Activated T-helper 1 cell treated with anti-CD3 and anti-CD28 coated beads, Interleukin-12 subunit alpha, Interleukin-12 subunit beta, Interleukin-2, Interleukin-4 antibody, amounts not matched to agents 30 ng/mL and 10 ng/mL and 1 ng/mL, durations not matched to agents 14 hours and 24 hours and 36 hours (primary cell): ENCODE measurements at places on chromosomes 1 and 21.

DNA sequence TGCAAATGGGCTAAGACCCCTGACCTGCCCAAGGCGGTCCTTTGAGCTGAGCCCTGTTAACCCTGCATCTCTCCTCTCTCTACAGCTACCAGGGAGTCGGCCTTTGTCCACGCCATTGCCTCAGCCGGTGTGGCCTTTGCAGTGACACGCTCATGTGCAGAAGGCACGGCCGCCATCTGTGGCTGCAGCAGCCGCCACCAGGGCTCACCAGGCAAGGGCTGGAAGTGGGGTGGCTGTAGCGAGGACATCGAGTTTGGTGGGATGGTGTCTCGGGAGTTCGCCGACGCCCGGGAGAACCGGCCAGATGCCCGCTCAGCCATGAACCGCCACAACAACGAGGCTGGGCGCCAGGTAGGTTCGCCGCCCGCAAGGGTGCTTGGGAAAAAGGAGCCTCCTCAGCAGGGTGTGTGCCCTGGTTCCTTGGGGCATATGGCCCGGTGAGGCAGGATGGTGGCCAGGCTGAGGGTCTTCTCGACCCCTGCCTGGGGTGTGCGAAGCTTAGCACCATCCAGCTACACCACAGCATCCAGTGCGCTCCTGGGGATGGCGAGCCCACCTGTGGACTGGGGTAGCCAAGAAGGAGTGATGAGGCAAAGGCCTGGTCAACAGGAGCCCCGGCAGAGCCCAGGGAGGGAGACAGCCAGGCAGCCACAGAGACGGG, 31.8 kb upstream of the ARF1 start:
- no peak for DNase-seq

- no peak for DNase-seq
These were observed 612.8 kb downstream of the LMO4 start for GRCh38 chr1:87941337-87941946.

- DNase-seq: no peak
These were observed 1.5 kb downstream of the TRIM62 start for GRCh38 chr1:33180226-33180910.

GRCh38 chr1:238450976-238451375, 560.3 kb upstream of the ZP4 start:
- DNase-seq: no peak

DNA sequence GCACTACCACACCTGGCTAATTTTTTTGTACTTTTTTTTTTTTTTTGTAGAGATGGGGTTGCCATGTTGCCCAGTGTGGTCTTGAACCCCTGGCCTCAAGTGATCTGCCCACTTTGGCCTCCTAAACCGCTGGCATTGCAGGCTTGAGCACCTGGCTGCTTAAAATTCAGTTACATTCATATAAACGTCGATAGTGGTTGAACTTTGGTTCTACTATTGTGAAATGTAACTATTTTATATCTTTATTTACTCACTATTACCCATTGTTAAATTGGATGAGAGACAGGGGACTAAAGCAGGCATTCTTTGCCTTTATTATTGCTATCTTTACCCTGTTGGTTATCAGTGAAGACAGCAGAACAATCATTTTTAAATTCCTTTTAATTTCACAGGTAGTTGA, 6.2 kb downstream of the SNX27 start:
- DNase-seq: no peak

GRCh38 chr1:152906023-152906565, 2.3 kb upstream of the IVL start:
- no peak for DNase-seq

GRCh38 chr1:5793516-5793915, 198.7 kb downstream of the NPHP4 start:
- no peak for DNase-seq

GRCh38 chr1:22420455-22421053, 31.1 kb upstream of the ZBTB40 start:
- DNase-seq: peak; percentile 23

DNA sequence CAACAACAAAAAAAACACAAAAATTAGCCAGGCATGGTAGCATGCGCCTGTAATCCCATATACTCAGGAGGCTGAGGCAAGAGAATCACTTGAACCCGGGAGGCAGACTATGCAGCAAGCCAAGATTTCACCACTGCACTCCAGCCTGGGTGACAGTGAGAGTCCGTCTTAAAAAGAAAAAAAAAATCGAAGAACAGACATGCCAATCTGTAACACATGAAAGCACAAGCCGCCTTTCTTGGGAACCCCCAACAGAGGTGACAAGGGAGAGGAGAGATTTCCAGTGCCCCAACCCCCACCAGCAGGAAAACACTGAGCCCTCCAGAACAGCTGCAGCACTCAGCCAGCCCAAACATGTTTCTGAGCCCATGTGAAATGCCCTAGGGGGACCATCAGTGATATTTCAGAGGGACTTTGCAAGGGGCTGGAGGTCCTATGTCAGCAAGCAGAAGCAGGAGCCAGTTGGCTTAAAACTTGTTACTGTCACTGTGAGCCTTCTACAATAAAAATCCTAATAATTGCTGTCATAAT, 14.2 kb upstream of the EFNA1 start:
- DNase-seq: no peak

DNA sequence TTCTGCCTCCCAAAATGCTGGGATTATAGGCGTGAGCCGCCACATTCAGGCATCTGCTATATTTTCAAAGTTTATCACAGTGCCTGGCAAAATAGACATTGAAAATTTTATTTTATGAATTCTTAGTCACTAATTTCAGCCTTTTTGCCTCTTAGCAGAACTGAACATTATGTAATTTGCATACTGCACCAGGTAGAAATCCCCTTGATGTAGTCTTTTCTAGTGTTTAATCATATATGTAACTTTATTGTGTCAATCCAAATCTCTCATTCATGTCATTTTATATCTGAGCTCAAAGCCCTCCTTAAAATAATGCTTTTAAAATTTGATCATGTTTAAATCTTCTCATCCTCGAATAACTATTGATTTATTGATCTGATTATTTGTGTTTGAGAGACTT, 19.2 kb downstream of the WDTC1 start:
- no peak for DNase-seq

DNA sequence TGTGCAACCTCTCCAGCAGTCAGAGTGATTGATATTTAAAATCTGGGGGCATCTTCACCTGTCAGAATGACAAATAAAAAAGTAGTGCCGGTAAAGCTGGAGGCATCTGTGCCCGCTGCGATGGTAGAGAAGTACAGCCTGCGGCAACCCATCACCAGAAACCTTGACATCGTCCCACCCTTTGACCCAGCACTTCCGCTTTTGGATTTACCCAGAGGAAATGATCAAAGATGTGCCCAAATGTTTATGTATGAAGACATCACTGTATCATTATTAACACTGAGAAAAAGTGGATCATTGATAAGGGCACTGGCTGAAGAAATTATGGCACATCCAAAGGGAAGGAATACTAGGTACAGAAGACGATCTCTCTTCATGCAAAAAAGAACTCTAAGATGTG, 96.0 kb downstream of the PGBD5 start:
- DNase-seq: no peak

DNA sequence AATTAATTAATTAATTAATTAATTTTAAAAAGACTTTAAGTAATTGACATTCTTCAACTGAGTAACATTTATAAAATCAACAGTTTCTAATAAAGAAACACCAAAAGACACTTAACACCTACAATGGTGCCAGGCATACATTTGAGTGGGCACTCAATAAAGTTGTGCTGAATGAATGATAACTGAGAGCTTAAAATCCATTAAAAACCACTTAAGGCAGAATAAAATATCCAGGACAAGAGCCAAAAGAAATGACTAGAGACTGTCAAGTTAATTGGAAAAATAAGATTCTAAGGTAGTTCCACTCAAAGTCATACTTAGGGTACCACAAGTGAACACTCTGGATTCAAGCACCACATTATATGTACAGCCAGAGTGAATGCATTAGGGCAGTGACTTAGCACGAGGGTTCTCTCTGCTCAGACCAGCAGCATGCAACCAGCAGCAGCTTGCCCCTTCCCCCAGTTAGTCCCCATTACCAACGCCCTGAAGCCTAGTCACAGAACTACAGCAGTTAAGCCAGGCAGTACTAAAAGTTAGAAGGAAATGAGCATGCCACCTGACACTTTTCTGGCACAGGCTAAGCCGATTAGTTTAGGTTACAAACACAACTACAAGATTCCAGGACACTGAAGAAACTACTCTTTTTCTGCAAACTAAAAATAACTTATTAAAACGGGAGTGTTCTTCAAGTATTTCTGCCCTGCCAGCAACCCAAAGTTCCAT, 46.5 kb downstream of the LUZP1 start:
- no peak for DNase-seq

DNA sequence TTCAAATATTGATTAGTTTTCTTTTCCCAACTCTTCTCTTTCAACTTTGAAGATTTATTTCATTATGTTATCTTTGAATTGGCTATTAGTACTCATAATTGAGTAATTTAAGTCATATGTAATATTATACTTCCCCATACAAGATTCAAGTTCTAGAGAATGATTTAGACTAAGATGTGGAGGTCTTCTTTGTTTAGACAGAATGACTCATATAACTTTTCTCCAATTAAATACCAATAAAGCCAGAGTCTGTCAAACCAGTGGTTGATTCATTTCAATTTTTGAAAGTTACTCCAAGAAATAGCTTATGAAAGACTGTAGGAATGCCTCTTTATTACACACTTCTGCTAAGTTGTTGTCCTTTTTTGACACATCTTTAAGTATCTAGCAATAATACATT, 115.8 kb upstream of the SLC35F3 start:
- no peak for DNase-seq

- no peak for DNase-seq
These were observed 896.3 kb downstream of the TTLL7 start for GRCh38 chr1:83102630-83103071.

DNA sequence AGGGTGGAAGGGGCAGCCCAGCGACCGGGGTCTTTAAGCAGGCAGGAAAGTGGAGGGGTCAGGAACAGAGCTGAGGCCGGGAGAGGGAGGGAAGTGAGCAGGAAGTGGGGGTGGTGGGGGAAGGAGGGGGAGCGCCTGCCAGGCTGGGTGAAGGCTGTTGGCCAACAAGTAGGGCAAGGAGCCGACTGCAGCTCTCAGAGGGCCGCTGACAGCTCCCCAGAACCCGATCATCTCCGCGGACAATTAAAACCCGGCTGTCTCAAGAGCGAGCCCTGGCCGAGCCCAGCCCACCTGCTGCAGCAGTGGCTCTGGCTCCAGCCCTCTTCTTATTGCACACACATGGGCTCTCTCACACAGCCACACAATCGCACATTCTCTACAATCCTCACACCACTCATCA, 51.6 kb downstream of the GRIK3 start:
- DNase-seq: no peak

GRCh38 chr1:31781138-31781755, 17.1 kb upstream of the ADGRB2 start:
- no peak for DNase-seq

DNA sequence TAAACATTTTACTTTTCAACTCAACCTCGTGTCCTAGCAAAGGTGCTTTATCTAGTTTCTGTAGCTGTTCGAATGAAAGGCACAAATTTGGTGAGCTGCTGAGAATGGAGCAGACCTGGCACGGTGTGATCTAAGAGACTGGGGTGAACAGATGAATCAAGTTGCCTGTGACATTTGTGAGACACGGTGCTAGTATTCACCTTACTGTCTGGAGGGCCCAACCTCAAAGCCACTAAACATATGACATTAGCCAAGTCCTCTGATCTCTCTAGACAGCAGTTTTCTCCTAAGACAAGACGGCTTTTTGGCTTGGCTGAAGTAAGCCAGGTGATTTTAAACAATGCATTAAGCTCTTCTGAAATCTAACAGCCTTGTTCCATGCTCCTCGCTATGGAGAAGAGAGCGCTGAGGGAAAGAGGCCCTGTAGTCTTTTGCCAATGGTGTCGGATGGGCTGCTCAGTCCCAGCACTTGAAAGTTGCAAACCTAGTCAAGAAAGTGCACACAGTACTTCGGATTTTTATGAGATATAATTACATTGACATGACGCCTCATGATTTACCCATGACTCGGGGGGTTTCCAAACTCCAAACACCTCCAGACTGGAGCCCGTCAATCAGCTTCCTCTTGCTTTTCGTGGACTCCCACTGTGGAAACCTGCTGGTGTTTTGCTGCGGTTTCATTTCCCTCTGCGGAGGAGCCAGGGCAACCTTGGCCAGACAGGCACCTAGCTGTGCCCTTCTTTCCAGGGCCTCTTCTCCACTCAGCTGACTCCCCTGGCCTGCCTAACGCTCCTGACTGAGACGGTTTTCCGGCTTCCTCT, 794 bp upstream of the TOR3A start:
- DNase-seq: peak; percentile 9

GRCh38 chr1:67324068-67324467, 16.4 kb downstream of the IL12RB2 start:
- DNase-seq: no peak

DNA sequence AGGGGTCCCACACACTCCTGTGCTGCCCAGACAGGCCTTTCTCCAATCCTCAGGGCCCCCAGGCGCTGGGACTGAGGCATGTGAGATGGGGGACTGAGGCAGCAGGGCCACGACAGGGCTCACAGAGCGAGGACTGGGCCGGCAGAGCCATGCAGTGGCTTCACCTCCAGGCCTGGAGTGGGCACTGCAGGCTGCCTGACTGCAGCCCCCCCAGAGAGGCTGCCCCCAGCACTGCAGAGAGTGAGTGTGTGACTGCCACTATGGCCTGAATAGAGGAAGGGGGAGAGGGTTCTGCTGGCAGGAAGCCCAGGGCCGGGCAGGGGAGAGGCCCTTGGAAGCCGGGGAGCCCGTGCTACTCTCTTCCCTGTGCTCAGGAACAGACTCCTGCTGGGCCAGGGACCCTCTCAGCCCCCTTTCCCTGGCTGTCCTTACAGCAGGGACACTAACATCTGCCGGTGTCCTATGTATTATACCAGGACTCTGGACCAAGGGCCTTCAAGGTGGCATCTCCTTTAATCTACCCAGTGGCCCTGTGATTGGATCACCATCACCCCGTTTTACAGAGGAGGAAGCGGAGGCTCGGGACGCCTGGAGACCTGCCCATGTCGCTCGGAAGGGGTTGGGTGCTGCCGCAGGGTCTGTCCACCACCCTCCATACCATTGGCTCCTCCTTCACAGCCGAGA, 20.2 kb upstream of the PLEKHG5 start:
- no peak for DNase-seq

DNA sequence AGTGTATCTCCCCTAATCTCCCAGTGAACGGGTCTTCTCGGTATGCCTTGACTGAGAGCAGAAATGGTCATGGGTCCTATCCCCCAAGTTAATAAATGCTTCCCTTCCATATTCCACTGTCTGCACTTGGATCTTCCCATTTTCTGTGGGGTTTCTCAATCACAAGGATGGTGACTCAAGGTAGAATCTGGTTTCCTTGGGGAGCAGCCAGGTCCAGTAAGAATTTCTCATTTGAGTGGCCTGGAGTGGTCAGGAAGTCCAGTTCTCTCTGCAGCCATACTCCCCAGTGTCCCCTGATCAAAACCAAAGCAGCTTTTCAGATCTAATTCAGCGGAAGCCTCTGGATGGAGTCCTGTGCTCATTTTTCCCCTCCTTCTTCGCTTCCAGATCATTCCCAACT, 14.8 kb upstream of the SLC27A3 start:
- DNase-seq: no peak

DNA sequence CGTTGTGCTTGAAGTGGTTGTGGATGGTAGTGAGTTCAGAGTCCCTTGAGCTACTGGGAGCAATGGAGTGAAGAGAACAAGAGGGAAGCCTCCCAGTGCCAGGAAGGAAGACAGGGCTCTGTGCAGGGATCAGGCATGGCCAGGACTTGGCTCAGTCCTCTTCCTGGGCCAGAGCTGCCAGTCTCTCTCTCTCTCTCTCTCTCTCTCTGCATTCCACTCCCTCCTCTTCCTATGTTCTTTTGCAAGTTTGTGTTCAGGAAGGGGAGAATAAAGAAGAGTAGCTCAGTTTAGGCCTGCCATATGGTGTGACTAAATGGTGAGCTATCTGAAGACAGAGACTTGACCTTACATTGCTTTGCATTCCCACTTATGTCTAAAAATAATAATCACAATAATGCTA, 20.5 kb upstream of the RPTN start:
- DNase-seq: no peak
